ENCODE measurements at places on chromosomes 4 and X.

GRCh38 chrX:120380699-120381098 lies 18.8 kb downstream of the ATP1B4 start:
- no peak for DNase-seq

DNA sequence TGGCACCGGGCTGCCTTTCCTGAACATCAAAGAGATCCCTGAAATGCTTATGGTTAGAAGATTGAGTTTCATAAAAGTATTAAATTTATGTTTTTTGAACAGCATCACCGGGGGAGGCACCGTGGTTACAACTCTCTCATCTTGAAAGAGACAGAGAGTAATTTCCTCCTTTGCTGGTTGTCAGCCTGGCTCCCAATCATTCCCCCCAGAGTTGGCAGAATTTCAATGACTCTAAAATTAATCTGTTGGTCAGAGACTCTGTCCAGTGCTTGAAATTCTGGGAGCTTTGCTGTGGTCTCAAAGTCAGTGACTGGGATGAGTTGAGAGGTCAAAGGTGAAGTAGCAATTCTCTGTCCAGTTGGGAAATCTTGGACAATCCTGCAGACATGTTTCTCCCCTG lies 135.9 kb downstream of the RAB28 start:
- DNase-seq = no peak

DNA sequence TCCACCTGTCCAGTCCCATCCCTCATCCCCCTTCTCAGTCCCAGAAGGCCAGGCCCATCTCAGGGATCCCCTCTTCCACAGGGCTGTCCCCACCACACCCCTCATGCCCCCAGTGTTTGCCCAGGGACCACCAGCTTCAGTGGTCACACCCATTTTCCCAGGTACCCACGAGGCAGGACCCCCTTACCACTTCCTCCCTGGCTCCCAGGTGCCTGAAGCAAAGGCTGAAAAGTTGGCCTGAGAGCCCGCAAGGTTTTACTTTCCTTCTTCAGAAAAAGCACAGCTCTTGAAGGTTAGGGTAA lies 7.8 kb downstream of the TMEM271 start:
- no peak for DNase-seq

GRCh38 chr4:123453061-123453680 lies 56.6 kb downstream of the SPRY1 start:
- no peak for DNase-seq

GRCh38 chrX:51334276-51334675 lies 1.7 kb downstream of the NUDT10 start:
- DNase-seq = no peak

- DNase-seq = no peak
Observed at GRCh38 chrX:77510007-77510406, 62.8 kb downstream of the FGF16 start.

- no peak for DNase-seq
Observed at GRCh38 chr4:6189511-6189910, 10.8 kb downstream of the JAKMIP1 start.

- DNase-seq = no peak
Observed at GRCh38 chr4:54076673-54077072, 12.3 kb upstream of the CHIC2 start.

DNA sequence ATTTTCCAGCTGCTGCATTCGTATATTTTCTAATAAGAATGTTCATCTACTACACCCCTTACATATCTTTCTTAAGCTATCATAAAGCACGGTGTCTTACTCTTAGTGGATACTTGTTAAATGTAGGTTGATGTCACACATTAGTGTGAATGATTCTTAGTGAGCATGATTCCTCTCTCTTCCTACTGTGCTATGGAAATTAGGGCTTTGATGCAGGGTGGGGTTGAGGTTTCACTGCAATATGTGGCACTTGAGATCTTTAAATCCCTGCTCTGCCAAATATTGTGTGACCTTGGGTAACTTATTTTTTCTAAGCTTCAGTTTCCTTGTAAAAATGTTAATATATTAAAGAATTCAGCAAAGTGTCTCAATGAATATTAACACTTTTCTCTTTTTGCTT lies 188.4 kb downstream of the PDGFRA start:
- DNase-seq = no peak

DNA sequence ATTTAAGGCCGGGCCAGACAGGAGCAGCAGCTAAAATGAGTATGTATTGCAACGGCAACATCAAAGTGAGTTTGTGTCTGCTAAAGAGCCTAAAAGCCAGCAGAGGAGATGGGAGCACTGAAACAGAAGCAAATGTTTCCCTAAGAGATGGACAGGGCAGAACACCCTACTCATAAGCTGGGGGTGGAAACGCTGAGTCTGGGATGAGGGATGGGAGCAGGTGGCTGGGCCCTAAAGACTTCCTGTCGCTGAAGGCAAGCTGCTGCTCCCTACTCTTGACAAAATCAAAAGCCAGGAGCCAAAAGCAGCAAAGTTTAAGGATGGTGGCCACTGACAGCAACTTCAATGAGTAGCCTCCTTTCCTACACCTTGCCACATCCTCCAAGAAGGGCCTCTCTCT lies 40.6 kb upstream of the NAP1L5 start:
- no peak for DNase-seq

GRCh38 chr4:72864898-72865297 lies 204.6 kb downstream of the COX18 start:
- no peak for DNase-seq

GRCh38 chrX:48903290-48903689 lies 5.6 kb downstream of the PQBP1 start:
- no peak for DNase-seq

DNA sequence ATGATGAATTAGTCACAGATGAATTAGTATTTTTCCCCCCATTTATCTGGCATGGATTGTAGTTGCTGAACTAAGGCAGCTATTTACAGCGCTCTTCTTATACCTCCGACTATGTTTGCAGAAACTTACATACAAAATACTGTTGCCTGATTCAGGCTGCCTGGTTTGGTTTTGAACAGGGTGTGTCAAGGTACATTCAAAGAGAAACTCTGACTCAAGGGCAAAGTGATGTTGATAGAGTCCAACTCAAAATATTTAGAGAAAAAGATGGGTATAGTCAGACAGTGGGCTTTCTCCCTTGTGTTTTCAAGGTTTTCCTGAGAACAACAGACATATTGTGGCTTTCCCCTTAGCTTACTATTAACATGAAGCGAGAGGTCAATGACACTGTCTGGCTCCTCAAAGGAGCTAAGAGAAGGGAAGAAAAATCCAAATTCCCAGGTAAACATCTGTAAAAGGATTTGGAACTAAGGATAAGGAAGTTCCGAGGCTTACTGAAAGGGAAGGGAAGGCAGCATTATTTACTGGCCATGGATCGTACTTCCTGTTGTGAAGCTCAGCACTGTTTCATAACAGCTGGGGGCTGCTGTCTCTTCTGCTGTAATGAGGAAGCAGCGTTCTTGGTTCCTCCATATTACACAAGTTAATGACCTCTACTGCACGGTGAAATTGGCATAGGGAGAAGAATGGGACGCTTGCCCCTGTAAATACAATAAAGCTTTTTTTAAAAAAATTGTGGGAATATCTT lies 30.9 kb downstream of the FAM9C start:
- DNase-seq = no peak

DNA sequence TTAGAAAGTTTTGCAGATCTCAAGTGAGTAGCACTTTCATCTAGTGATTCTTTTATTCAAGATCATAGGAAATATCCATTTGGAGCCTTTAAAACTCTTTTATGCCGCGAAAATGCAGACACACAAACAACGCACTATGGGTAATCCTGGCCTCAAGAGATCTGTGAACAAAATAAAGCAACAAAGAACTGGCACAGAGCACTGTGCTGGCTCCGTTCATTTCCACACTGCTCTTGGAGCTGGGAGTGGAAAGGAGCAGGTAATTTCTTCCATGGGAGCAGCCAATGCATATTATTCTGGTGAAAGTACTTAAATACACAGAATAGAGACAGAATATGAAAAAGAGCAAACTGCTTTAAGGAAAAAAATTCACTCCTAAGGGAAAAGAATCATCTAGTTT lies 172.7 kb upstream of the FRG1 start:
- DNase-seq = no peak

DNA sequence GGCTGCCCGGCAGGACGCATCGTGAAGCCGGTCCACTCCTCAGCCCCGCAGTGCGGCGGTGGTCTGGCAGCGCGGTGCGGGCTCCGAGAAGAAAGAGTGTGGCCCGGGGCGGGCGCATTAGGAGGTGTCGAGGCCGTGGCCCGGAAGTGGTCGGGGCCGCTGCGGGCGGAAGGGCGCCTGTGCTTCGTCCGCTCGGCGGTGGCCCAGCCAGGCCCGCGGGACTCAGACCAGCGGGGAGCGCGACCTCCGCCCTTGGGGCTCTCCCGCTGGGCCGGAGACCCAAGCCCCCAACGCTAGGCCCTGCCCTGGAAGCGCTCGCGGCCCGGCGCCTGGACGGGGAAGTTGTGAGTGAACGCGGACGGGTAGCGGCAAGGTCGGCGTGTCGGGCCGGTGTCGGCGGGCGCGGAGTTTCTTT lies 60.0 kb downstream of the HS3ST1 start:
- DNase-seq = no peak

DNA sequence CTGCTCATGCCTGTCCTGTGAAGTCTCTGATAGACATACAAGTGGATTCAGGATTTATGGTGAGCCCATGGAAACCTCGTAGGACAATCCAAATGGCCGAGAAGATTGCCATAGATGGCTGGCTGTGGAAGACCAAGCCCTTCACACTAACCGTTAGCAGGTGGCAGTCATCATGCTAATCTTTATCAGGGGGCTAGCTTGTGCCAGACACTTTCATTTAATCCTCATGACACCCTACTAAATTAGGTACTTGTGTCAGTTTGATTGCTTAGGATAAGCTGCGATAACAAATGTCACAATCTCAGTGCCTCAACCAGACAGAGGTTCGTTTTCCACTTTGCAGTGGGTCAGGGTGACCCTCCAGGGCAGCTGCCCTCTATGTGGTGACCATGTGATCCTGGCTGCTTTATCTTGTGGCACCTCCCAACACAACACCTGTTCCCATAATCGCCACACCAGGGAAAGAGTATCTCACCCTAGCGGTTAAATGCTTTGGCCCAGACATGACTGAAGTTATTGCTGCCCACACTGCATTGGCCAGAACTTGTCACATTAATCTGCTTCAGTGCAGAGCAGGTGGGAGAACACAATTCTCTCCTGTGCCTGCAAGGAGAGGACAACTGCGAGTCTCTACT lies 60.8 kb downstream of the REPS2 start:
- DNase-seq = no peak

GRCh38 chr4:8033829-8034528 lies 94.3 kb upstream of the AFAP1 start:
- DNase-seq = no peak

- DNase-seq = no peak
Observed at GRCh38 chr4:75099321-75099720, 166.4 kb downstream of the PARM1 start.

GRCh38 chrX:68043713-68044438 lies 389.4 kb downstream of the OPHN1 start:
- DNase-seq = no peak

- no peak for DNase-seq
Observed at GRCh38 chr4:93394545-93395081, 433.9 kb upstream of the ATOH1 start.

DNA sequence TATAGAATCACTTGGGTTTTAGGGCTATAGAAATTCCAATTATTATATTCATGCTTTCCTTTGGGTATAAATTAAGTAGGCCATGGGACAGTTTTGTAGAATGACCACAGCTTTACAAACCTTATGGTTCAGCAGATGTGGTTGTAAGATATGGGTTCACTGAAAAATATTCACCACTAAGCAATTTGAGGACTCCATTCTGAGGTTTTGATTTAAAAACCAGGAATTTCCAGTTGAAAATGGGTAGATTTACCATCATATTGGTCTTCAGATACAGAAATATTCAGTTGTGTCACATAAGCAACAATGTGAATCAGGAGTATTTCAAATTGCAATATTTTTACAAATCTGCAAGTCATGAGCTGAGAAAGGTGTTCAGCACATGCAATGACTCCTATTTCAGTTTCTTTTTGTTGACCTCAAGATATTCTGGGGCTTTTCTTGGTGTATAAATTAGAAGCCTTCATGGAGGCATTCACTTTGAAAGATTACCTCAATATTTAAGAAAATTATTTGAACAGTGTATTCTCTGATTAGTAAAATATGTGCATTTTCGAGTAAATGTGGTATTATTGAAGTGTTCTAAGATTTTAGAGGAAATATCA lies 218.4 kb upstream of the HCCS start:
- no peak for DNase-seq

DNA sequence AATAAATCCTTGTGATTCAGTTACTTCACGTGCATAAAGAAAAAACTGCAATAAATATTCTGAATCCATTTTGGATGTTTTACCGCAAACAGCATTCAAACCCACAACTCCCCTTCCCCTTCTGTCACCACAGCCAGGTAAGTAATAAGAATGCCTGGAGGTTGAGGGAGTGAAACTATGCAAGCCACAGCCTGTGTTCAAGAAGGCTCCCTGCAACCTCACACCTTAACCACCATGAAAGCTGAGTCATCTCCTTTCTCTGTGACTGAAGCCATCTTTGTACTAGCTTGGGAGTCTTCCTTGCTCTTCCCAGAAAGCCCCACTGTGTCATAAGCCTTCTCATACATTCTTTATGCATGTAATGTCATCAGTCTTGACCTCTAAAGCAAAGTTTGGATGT lies 297.0 kb upstream of the PUDP start:
- DNase-seq = no peak

GRCh38 chrX:44742480-44743155 lies 101.2 kb upstream of the DUSP21 start:
- DNase-seq = no peak

- DNase-seq = no peak
Observed at GRCh38 chrX:118383120-118383519, 37.2 kb downstream of the WDR44 start.

GRCh38 chr4:74531963-74532794 lies 87.2 kb downstream of the AREG start:
- DNase-seq = no peak

- DNase-seq = no peak
Observed at GRCh38 chr4:125091-125771, 930 bp downstream of the ZNF718 start.

DNA sequence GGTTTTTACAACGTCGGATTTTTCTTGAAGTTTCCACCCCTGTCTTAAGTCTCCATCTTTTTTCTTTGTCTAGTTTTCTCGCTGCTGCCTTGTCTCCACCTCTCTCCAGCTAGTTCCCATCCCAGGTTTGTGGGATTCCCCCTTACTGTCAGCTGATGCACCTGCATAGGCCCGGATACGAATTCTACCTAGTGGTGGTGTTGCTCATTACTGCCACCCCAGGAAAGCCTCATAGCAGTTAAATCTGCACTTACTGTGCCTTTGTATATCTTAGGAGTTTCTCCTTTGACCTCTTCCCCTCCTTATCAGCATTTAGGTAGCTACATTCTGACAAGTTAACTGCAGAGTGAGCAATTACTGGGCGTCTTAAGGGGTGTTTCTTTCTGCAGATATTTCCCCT lies 1693.1 kb upstream of the TENM3 start:
- DNase-seq = no peak

- no peak for DNase-seq
Observed at GRCh38 chrX:13162772-13163410, 118.5 kb upstream of the FAM9C start.
